ENCODE measurements at places on chromosomes 5 and 9.
A peak's percentile ranks its signal among the peaks of the same experiment; 100 is the strongest.

DNA sequence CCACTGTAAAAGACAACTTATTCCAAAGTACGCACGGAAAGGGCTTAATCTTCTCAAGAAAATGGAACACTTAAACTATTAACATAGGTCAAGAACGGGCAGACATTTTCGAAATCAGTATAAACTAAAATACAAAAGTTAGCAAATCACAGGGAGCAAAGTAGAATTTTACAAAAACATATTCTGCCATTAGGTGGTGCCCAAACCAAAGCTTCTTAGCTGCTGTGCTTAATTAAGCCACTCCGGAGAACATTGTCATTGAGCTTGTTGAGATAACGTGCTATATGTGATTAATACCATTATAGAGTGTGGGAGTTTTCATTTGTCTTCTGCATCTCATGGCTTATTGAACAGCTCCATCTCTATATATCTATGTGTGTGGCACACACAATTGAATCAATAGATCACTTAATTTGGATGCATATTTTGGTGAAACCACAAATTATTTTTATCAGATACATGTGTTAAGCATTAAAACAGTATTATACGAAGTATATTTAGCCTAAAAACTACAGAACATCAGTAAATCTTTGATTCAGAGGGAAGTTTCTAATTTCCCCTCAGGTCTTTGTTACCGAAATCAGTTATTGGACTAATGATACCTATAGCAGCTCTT, 23.4 kb downstream of the UBLCP1 start:
- DNase-seq = peak; percentile 29

DNA sequence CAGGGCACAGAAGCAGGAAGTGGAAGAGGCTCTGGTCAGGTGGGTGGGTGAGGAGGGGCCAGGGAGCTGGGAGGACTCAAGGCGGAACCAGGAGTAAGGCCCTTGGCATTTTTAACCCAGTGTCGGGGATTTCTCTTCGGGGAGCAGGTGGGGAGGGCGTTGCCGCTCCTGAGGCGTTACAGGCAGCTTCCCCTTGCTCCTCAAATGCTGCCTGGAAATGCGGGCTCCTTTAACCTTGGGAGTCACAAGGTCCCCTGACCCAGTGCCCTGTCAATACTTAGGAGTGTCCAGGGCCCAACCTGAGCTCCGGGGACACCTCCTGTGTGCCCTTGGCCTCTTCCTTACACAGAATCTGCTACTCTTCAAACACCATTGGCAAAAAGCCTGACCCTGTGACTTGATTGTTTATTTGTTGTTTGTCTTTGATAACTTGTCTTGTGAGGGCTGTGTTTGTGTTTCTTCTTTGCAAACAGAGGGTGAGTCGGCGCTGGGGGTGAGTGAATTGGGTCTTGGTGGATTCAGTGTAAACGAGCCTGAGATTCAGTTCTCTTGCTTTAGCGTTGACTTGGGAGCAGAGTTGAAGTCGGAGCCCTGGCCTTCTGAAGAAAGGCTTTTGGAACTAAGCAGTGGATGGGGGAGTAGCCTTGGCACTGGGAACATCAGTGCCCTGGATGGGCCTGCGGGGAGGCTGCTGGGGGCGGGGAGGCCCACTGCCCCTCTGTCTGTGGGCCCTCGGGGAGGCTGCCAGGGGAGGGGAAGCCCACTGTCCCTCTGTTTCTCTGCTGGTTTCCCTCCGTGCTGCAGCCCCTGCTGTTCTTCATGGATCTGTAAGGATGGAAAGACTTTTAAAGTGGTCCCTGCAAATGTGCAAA, 300.7 kb upstream of the IRX4 start:
- no peak for DNase-seq

GRCh38 chr5:147169399-147169798, 65.4 kb upstream of the STK32A start:
- DNase-seq = no peak

DNA sequence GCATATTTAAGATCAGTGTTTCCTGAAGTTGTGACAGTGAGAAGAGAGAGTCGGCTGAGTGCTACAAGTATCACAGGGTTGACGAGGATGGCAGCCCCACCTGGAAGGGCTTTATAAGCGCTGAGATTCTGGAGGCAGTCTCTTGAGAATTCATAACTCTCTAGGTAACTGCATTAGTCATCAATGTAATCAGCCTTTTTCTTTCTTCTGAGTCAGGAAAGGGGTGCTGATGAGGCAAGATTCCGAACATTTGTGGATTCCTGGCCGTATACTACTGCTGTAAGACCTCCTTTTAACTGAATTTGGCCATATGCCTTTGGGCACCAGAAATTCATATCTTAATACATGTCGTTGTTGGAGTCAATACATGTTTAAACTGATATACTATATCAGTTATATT, 6.6 kb upstream of the RNF20 start:
- DNase-seq = no peak

DNA sequence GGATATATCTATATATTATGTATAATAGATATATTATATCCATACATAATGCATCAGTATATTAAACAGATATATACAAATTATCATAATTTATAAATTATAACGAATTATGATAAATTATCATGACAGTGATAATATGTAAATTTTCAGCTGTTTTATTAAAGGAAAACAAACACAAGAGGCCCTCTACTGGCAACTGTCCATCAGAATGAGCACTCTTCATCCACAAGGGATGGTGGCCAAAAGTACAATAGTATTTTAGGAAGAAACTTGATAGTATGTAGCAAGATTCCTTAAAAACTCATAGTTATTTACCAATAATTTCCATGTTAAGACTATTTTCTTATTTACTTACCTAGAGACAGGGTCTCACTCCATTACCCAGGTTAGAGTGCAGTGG, 113.3 kb upstream of the LPAR1 start:
- DNase-seq = no peak

Measured in central memory CD4-positive, alpha-beta T cell (primary cell).